ENCODE measurements at places on chromosomes 3 and 15.

- no peak for DNase-seq
Observed at GRCh38 chr3:59101231-59101736, 51.5 kb upstream of the CFAP20DC start.

GRCh38 chr3:108554913-108555571, 34.2 kb downstream of the CIP2A start:
- no peak for DNase-seq

GRCh38 chr3:17234382-17234781, 349.6 kb downstream of the PLCL2 start:
- DNase-seq, result no peak

DNA sequence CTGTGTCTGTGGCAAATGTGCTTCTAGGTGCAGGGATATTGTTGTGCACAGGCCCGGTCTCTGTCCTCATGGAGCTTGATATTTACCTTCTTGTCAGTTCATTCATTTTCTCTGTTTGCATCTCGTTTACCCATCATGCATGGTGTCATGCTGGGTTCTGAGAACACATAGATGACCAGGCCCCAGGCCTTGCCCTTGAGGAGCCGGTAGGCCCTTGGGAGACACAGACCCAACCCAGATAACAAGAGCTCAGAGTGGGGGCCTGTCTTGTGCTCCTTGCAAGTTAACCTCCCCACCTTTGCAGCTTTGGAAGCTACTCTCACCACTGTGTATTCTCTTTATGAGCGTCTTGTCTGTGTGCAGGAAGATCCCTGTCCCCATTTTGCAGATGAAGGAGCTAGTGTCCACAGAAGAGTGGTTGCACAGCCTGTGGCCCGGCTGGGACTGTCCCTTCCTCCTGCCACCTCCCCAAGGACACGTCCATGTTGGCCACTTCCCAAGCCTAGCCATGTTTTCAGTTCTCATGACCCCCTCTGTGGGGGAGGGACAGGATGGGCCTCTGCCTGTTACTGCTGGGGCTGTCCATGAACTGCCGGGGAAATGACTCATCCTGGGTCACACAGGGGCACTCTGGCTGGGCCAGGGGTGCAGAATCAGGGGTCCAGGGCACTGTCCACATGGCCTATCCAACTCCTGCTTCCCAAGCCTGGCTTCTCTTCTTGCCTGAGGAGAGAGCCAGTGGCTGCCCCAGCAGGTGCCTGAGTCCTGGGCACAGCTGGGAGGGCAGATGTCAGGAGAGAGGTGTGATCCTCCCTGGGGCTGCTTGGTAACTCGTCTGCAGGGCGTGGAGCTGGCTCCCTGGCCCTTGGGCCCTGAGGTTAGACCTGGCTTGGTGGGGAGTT, 3.4 kb downstream of the SNX33 start:
- no peak for DNase-seq

DNA sequence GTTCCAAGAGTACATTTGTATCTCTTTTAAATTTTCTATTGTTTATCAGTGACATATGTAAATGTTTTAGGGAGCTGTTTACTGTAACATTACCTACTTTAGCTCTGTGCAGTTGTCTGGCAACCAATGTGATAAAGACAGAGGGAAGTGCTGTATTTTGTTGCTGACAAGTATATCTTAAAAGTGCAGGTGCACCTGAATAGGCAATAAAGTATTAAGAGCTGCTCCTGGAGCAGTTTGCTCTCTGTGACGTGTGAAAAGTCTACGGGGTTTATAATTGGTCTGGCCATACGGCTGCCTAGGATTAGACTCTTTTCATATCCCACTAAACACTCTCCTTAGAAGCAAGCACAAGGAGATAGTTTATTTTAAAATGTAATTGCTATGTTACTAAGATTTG, 178.3 kb downstream of the IGF1R start:
- DNase-seq, result no peak

Measured in nucleus accumbens (tissue), 56 donors.